ENCODE measurements at places on chromosomes 3 and 15. TPM values are rescaled to one million over a fixed set of nuclear protein-coding genes. Genes with fewer than 3 reads are reported as not detected.

TTLL3 gene
- 23.7 TPM for polyA plus RNA-seq

TRH gene
- polyA plus RNA-seq = not detected

PLA2G4F gene
- 1.1 TPM for polyA plus RNA-seq

SPTBN5 gene
- polyA plus RNA-seq = 2.3 TPM

TMEM212 gene
- not detected for polyA plus RNA-seq

GRAMD1C gene
- polyA plus RNA-seq = 0.38 TPM

RLBP1 gene
- polyA plus RNA-seq = not detected

PPP1R14D gene
- polyA plus RNA-seq = not detected
